ENCODE measurements at places on chromosomes 12 and 14.

DNA sequence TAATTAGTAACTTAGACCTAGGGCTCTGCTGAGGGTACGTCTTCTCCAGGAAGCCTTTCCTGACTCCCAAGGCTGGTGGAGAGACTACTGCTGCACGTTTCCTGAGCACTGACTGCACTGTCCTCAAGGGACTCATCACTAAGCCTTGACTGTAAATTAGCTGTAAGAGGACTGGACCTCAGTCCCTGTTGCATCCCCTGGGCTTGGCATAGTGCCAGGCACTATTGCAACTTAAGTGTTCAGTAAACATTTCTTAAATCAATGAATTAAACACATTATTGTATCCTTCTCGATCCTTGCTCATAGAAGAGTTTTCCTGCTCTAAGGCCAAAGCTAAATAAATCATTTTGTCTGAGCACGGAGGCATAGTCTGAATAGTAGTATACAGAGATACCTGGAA, 31.9 kb upstream of the IFNG-AS1 start:
- DNase-seq = no peak

- DNase-seq = no peak
Measured at GRCh38 chr12:101490286-101490920, 15.3 kb downstream of the SPIC start.

DNA sequence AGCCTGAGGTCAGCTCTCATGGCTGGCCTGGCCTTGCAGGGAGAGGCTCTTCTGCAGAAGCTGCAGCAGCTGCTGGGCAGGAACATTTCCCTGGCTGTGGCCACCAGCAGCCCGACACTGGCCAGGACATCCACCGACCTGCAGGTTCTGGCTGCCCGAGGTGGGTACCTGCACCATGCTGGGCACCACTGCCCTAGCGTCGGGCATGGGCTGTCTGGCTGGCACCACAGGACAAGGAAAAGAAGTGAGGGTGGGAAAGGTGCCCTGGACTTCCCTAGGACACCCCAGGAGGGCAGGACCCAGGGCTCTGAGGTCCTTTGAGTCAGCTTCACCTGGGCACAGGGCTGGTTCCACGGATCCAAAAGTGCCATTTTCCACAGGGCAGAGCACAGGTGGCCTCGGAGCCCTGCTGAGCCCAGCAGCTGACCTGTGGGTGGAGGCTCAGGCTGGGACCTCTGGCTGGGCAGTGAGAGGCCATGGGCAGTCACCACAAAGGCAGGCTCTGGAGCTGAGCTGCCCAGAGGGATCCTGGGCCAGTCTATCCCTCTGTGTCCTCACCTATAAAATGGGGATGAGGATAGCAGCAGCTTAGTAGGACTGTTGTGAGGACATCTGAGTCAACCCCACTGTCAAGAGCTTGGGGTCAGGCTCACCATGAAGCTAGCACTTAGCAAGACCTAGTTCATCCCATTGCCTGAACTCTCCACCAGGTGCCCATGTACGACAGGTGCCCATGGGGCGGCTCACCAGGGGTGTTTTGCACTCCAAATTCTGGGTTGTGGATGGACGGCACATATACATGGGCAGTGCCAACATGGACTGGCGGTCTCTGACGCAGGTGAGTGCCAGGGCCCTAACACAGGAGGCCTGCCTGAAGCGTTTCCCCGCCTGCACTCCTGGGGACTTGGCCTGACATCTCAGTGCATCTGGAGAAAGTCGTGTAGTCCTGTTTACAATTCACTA, 4.9 kb downstream of the PLD4 start:
- peak; percentile 38 for DNase-seq

GRCh38 chr14:59510966-59511365, 26.6 kb downstream of the JKAMP start:
- no peak for DNase-seq

- no peak for DNase-seq
Measured at GRCh38 chr12:47649381-47649780, 56.4 kb downstream of the RPAP3 start.

- DNase-seq = peak; percentile 86
Measured at GRCh38 chr12:91009319-91009950, 4.7 kb upstream of the EPYC start.

- no peak for DNase-seq
Measured at GRCh38 chr12:53726341-53726740, 911 bp downstream of the CALCOCO1 start.

- no peak for DNase-seq
Measured at GRCh38 chr14:77882636-77883035, 82.7 kb downstream of the ADCK1 start.

- DNase-seq = no peak
Measured at GRCh38 chr12:23099604-23100003, 474.6 kb downstream of the ETNK1 start.

GRCh38 chr12:110074089-110074488, 25.8 kb upstream of the C12orf76 start:
- DNase-seq = no peak

GRCh38 chr12:64691227-64691794, 67.9 kb downstream of the GNS start:
- DNase-seq = no peak

DNA sequence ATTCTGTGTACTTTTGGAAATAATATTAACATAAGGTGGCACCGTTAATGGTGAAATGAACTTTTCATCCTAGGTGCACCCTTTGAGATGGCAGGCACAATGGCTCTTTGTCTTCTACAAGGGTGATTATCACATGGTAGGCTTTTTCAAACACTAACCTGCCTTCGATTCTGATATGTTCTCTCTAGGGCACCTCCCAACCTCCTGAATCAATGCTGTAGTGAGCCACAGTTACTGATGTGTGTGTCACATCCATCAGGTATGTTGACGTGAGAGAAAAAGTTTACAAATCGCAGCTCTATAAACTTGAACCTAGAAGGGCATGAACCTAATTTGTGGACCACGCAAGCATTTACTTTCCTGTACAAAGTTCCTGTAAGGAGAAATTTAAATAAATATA, 25.4 kb downstream of the PDE3A start:
- DNase-seq = no peak

DNA sequence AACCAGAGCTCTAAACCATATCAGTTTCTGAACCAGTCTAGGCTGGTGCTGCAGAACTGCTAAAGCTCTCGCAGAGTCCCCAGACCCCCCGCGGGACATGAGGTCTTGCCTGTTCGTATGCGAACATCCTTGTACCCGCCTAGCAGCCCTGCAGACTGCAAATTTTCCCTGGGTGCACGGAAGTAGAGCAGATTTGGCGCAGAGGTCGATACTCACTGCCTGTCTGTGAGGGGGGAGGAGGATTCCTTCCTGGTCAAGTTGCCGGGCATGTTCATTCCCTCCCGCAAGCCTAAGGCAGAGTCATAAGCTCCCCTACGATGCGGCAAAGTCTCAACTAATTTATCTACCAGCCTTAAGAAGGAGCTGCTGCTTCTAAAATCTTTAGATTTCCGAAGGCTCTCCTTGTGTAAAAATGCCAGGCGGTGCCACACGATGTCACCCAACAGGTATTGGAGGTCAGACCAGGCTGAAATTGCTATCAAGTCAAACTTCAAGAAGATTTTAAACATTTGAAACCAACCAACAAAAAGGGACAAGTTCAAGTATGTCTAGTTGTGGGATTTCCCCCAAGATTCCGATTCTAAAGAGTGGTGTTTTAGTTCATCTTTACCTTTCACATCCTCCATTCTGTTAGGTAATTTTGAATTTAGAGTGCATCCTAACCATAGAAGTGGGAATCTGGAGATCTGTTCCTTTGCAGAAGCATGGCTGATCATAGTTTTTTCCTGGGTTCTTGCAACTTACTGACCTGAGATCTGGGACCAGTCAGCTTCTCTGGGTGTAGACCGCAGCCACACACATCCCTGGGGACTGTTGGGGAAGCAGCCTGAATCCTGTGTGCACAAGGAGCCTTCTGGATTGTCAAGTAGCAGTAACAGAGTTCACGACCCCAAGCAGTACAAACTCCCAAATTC, 1.6 kb upstream of the PAX9 start:
- no peak for DNase-seq

GRCh38 chr12:96881608-96882007, 25.4 kb upstream of the NEDD1 start:
- DNase-seq = no peak

GRCh38 chr12:54411391-54412241, 7.5 kb downstream of the ITGA5 start:
- peak; percentile 91 for DNase-seq

GRCh38 chr12:104115587-104115975, 22.4 kb downstream of the NFYB start:
- no peak for DNase-seq

DNA sequence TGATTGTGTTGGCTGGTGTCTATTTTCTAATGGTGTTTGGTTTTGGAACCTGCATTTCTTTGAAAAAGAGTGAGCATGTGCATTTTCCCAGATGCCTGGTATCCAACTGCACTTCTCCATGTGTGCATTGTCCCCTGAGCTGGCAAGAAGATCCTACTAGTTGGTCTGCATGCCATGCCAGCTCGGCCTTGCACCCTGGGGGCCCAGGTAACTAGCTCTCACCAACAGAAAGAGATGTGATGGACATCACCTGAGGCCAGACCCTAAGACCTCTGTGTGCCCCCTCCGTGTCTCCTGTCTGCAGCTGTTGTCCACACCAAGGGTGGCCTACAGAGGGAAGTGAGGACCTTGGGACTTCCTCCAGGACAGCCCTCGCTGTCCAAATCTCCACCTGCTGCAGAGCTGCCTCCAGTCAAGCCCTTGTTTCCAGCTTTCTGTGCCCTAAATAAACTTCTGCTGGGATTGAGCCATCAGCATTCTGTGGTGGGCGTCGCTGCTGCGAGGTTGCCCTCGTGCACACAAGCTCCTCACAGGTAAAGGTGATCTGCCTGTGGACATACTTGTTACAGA, 30.1 kb upstream of the GPR132 start:
- no peak for DNase-seq

DNA sequence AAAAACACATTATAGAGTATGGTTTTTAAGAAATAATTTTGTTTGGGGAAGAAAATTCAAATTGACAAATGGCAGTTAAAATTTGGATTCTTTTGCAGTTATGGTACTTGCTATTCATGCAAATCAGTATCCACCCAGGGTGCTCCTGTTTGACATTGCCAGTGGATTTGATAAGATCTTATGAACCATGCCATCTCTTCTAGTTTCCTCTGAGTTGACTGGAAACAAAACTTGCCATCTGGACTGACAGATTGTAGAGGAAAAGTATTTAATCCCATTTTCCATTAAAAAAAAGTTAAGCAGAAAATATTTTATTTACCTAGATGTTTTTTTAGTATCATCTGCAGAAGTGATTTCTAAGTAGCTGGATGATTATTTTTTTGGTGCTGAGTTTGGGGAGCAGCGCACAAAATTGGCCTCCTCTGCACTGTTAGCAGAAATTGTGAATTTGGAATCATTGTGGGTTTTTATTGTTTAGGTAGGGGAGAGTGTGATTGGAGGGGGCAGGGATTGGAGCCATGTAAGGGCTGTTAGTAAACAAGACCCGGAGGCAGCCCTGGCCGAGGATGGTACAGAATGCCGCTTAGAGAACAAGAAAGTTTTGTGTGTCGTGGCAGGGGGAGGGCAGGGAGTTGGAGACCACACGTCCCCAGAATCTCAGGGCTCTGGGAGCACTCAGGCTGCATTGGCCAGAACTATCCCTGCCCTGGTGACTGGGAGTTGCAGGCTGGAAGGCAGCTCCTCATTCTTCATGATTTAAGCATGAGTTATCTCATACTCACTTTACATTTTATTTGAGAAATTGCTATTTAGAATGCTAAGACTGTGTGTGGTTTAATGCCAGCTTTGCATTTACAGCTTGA, 56.6 kb downstream of the WDR20 start:
- DNase-seq = no peak

- DNase-seq = no peak
Measured at GRCh38 chr12:50402264-50403000, 1.7 kb downstream of the LARP4 start.

- no peak for DNase-seq
Measured at GRCh38 chr14:98170575-98170974, 1101.4 kb downstream of the BCL11B start.

DNA sequence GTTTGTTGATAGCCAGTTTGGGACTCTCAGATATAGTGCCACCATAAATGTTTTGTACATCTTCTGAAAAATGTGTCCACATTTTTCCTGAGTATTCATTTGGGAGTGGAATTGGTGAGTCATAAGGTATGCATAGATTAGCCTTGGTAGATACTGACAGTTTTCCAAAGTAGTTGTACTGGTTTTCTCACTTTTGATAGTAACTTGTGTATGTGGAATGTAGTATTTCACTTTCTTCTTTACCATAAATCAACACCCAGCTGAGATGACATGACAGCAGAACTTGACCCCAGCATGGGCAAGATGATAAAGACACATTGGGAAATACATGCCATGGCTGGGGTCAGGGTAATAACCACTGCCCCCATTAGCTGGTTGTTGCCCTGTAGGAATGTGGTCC, 5.4 kb downstream of the FBXW8 start:
- DNase-seq = no peak

DNA sequence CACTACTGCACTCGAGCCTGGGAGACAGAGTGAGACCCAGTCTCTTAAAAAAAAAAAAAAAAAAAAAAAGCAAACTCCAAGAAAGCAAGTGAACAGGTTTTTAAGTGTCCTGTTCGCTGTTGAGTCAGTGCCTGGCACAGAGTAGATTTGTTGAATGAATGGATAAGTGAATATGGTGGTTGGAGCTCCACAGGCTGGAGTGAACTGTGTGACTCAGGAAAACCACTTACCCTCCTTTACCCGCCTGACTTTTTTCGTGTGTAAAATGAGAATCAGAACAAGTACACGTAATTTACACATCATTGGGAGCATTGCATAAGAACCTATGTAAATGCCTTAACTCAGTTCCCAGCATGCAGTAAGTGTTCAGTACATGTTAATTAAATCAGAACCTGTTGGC, 24.0 kb upstream of the ESRRB start:
- DNase-seq = no peak

DNA sequence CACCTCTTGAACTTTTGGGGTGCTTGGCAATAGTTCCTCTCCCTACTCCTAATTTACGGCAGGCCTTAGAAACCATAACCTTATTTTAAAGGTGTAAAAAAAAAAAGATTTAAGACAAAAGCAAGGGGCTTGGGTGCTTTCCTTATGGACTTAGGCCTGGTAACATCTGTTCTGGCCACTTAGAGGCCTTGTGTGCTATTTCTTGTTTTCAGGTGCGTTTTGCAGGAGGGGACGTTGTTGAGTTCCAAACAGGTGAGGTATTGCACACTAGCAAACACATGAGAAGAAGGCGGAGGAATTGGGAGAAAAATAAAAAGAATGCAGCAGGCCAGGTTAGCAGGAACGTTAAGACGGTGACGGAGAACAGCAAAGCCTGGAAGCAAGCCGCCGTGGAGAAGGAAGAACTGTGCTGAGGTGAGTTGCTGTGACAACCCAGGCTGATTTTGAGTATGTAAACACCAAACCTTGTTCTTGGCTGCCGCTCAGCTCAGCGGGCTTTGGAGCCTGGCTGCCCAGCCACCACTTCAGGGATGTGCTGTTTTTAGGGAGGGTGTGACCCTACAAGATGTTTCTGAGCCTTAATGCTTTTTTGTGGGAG, 17.3 kb downstream of the EMG1 start:
- DNase-seq = no peak

DNA sequence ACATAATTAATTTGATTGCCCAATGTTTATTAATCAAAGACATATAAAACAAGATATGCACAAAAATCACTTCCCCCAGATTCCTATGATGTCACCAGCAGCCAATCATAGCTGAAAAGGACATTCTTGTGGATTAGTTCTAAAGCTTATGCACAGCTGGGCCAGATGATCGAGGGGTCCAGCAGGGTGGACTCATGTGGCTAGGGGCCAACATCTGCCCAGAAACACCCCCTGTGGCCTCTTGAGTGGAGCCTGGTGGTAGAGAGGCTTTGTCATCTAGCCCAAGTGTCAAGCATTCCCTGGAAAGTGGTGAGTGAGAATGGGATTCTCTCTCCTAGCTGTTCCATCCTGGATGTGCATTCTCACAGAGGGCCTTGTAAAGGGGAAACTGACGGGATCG, 590.0 kb downstream of the BCL11B start:
- DNase-seq = no peak

Data from SJSA1 (cell line).